ENCODE measurements at places on chromosomes 7 and 10.

DNA sequence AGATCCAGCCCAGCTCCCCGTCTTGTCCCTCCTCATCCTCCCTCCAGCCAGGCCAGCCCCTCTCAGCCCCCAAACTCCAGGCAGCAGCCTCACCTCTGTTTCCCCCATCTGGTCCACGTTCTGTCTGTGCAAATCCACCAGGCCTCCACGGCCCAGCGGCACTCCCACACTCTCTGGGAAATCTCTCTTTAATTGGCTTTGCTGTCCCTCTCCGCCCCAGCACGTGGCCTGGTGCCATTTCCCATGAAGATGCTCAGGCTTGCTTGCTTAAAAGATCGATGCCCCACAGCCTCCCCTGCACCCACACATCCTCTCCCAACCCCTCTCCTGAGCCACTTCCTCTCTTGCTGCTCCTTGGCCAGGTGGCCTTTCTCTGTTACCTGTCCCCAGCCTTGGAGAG, 39.3 kb downstream of the PRF1 start:
- DNase-seq: no peak

- DNase-seq: no peak
Observed at GRCh38 chr10:97022616-97023015, 163.1 kb downstream of the SLIT1 start.

- DNase-seq: no peak
Observed at GRCh38 chr10:97109547-97109946, 76.2 kb downstream of the SLIT1 start.

GRCh38 chr10:5464546-5464945, 34.8 kb downstream of the CALML5 start:
- no peak for DNase-seq

- no peak for DNase-seq
Observed at GRCh38 chr7:30468041-30468440, 10.5 kb downstream of the NOD1 start.

DNA sequence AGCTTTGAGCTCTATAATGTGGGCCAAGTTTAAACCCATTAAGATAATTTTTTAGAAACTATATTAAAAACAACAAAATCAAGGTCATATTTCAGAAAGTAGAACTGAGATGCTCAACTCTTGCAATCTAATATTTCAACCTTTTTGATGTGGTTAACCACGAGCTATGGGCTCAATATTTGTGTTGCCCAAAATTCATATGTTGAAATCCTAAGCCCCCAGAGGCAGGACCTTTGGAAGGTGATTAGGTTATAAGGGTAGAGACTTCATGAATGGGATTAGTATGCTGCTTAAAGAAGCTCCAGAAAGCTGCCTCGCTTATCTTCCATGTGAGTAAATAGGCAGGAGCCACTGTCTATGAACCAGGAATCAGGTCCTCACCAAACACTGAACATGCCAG, 284.4 kb downstream of the CRPPA start:
- DNase-seq: no peak

GRCh38 chr10:98170249-98171117, 36.0 kb downstream of the R3HCC1L start:
- no peak for DNase-seq

GRCh38 chr10:15472008-15472407, 100.9 kb upstream of the FAM171A1 start:
- no peak for DNase-seq

GRCh38 chr7:4225881-4226523, 456.1 kb upstream of the FOXK1 start:
- no peak for DNase-seq

Measured in stimulated activated CD8-positive, alpha-beta memory T cell treated with anti-CD3 and anti-CD28 coated beads, Interleukin-7, amount 100 ng/mL, for 1 hour (primary cell).